ENCODE measurements at places on chromosomes 3 and 15.

DNA sequence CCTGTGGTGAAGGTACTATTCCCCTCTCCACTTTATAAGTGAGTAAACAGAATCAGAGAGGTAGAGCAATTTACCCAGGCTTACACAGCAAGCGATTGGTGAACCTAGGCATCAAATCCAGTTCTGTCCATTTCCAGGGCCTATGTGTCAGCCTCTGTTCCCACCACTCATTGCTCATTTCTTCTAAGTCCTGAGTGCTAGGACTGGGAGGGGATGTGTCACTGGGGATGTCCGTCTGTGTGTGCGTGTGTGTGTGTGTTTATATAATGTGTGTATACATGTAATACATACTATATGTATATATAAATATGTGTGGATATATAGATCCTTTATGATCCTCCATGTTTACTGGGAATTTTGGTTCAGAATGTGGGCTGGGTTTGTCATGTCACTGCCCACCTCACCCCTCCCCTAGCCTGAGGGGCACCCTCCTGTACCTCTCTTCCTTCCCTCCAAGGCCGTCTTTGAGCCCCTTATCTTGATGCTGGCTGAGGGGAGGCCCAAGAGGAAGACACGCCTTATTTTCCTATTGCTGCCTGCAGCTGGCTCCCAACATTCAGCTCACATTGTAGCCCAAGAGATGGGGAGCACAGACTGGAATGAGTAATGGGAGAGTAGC is 2.1 kb downstream of the TMEM43 start:
- DNase-seq, result no peak

DNA sequence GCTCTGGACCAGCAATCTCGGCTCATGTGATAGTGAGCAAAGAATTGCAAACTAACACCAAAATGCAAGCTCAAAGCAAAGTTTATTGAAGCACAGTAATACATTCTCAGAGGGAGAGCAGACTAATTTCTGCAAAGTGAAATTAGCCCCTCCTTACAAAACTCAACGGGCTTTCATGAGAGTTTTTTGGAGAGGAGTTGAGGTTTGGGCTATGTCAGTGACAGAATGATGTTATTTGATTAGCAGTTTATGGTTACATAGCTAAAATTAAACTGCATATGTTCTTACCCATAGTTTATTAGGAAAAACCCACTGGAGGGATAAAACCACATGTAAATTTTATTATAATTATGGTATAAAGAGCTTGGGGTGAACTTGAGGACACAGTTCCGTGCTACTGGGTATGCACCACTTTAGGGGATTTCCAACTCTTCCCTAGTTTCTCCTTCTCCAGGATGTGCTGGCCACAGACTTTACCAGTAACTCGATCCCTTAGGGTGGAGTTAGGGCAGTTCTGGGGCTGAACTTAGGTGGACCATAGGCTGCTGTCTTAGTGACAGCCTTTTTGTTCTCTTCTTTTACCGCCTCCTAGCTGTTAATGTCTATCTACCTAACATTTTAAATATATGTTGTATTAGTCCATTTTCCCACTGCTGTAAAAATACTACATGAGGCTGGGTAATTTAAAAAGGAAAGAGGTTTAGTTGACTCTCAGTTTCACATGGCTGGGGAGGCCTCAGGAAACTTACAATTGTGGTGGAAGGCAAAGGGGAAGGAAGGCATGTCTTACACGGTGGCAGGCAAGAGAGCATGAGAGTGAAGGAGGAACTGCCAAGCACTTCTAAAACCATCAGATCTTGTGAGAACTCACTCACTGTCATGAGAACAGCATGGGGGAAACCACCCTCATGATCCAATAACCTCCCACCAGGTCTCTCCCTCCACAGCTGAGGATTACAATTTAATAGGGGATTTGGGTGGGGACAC is 8.9 kb upstream of the AADACL2 start:
- DNase-seq, result no peak

- DNase-seq, result no peak
These were observed 230 bp downstream of the SHF start for GRCh38 chr15:45187578-45187893.

DNA sequence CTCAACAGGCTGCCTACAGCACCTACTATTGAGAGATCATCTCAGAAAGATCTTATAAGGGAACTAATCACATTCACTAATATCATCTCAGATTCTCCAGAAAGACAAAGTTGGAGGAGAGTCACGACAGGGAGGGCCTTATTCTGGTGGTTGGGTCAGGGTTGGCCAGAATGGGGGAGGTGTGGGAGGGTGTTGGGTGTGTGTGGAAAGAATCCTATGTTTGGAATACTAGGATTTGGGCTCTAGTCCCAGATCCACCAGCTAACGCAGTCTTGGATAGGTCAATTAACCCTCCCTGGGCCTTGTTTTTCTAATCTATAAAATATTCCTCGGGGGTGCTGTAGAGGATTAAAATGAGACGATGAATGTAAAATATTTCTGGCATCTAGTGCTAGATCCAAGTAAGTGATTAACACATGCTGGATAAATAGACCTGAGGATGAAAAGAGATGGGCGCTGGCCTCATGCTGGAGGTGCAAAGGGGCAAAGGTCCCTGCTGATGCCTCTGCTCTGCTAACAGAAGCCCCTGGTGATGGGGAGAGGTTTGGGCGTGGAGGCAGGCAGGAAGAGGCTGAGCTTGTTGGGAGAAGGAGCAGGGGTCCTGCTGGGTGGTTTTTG is 67.6 kb upstream of the ETV5 start:
- DNase-seq, result no peak

DNA sequence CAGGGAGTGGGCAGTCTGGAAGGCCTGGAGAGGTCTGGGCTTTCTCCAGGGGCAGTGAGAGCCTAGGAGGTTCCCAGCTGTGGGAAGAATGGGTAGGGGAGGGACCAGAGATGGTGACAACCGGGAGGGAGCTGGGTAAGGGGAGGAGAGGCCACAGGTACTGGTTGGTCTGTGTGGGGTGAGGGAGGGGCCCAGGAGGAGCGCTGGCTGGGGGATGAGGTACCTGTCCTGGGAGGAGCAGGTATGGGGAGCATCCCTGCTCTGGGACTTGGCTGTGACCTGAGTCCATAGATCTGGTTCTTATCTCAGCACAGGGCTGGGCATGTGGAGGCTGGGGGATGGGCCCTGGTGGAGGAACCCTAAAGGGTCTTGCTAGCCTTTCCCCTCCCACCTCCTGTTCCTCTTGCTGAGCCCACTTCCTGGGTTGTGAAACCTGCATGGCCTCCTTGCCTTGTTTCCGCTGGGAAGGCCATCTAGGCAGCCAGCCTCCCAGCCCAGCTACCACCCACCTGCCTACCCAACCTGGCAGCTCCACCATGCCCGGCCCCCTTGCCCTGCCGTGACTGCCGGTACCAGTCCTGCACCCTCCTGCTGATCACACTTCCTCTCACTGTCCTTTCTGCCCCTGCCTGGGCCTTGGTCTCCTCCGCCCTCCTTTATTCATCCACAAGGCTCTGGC is 11.0 kb downstream of the PRKCD start:
- DNase-seq, result no peak

DNA sequence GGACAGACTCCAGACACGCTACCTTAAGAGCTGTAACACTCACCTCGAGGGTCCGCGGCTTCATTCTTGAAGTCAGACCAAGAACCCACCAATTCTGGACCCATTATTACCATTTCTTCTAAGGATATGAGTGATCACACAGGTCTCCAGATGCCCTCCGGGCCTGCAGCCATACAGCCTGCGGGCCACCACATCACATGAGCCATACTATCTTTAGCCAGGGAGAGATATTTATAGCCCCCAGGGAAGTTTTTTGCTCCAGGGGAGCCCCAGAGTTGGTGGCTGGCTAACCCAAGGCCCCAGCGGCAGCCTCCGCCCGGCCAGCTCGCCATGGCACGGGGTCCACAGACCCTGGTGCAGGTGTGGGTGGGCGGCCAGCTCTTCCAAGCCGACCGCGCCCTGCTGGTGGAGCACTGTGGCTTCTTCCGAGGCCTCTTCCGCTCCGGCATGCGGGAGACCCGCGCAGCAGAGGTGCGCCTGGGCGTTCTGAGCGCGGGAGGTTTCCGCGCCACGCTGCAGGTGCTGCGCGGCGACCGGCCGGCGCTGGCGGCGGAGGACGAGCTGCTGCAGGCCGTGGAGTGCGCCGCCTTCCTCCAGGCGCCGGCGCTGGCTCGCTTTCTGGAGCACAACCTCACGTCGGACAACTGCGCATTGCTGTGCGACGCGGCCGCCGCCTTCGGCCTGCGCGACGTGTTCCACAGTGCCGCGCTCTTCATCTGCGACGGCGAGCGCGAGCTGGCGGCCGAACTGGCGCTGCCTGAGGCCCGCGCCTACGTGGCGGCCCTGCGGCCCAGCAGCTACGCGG is at the start of gene KBTBD13:
KBTBD13 (plus strand) TSS at position 261 of the 805 bp plus-strand sequence; CDS start at position 331, 70 bp downstream.
- no peak for DNase-seq

DNA sequence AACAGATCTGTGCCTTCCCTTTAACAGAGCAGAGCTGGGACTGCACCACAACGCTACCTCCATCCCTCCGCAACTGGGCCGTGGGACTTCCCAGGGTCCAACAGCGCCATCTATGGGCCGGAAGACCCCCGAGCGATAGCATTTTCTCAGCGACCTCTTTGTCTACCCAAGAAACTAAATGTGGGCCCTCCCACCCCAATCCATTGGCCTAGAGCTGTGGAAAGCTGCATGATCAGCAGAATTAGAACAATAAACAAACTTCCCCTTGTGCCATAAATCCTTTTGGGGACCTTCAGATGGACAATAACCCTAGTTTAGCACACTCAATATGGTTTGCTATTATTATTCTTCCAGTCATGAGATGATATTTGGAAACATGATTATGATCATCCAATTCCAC is 74.8 kb upstream of the NTRK3 start:
- peak; percentile 54 for DNase-seq

DNA sequence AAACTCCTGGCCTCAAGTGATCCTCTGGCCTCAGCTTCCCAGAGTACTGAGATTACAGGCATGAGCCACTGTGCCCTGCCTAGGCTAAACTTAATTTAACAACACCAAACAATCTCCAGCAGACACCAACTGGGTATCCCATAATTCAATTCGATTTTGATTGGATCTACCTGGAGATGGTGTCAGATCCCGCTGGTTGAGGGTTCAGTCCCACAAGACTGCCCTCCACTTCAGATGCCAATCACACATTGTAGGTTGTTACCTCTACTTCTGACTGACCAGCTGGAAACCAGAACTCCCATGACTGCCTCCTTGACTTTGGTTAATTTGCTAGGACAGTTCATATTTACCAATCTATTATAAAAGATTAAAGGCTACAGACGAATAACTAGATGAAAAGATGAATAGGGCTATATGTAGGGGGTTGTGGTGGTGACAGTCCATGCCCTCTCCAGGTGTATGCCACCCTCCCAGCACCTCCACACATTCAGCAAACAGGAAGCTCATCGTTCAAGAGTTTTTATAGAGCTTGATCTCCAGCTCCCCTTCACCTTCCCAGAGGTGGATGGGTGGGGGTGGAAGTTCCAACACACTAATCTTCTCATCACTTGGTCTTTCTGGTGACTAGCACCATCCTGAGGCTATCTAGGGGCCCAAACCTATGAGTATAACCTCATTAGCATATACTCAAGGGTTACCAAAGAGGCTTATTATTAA is 9.3 kb downstream of the B2M start:
- no peak for DNase-seq

GRCh38 chr3:187646906-187647660 is 23.1 kb downstream of the SST start:
- no peak for DNase-seq

DNA sequence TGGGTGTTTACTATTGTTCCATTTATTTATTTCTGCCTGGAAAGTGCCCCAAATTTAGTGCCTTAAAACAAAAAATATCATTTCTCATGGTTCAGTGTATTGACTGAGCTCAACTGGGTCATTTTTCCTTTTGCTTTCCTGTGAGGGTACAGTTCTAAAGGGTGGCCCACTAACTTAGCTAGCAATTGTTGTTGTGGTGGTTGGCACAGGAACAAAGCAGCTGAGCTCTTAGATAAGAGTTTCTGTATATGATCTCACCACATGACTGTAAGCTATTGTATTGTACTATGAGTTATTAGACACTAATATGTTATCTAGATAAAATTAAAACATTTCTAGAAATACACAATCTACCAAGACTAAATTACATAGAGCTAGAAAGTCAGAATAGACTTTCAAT is 1283.7 kb downstream of the OTOL1 start:
- no peak for DNase-seq

- no peak for DNase-seq
These were observed 201.6 kb upstream of the TMC3 start for GRCh38 chr15:81575436-81576123.

DNA sequence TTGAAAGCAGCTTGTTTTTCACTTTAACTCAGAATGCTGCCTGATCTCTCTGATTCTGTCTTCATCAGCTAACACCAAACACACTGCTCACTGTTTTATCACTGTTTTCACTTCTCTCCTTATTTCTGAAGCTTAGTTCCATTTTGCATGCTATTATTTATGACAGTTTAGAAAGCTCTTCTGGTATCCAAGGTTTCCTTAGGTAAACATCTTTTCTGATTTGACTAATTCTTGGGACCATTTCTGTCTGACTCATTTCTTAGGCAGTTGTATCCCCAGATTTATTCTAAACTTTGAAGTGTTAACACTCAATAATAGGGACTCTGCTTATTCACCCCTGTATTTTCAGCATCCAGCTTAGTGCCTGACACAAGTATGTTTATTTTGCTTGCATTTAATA is 167.7 kb downstream of the BCHE start:
- DNase-seq, result no peak

DNA sequence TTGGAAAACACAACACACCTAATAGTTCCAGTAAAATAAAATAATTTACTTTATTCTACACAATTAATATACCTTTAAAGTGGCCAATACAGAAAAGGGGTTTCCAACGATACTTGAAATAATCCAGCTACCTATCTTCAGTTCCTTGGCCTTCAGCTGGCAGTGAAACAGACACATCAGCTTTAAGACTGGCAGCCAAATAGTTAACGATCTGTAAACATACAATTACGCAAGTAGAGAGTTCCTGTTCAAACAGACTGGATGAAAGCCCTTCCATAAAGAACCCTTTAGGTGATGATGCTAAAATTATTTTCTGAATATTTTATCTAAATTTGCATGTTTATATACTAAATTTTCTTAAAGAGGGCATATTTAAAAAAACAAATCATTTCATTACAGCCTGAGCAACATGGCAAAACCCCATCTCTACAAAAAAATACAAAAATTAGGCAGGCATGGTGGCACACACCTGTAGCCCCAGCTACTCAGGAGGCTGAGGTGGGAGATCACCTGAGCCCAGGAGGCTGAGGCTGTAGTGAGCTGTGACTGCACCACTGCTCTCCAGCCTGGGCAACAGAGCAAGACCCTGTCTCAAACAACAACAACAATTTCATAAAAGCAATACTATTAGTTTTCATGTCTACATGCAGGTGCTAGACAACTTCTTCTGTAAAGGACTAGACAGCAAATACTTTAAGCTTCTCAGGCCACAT is 12.9 kb downstream of the DYNC1LI1 start:
- DNase-seq, result no peak

DNA sequence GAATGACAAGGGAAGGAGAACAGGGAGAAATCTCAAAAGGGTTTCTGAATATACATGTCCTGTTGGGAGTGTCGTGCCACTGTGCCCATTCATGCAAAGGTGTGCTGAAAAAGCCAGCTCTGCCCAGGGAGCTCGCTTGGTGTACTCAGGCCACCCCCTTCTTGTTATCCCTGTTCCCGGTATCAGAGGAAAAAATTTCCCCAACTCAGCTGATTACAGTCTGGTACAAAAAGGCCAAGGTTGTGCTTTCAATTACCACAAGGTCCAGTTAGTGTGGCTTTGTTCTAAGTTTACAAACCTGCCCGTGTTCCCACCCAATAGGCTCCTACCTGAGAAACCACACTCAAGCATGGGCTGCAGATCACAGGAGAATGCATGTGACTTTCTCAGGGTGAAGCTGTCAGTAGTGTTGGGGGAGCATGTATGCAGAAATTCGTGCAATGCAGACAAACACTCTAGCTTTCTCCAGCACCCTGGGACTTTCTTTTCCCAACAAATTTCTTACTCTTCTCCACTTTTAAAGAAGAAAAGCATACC is 648.5 kb downstream of the NR2F2 start:
- DNase-seq, result no peak

Measured in CMK (cell line).